ENCODE measurements at places on chromosomes 6 and 20.

GRCh38 chr6:35192301-35192860 lies 21.4 kb upstream of the SCUBE3 start:
- no peak for DNase-seq
- H3K27ac ChIP-seq = no peak overlapping the region
- no peaks in the 10 kb centered on the region for H3K36me3 ChIP-seq
- H3K4me1 ChIP-seq = peaks cover 14% of the 10 kb centered on the region
- H3K27me3 ChIP-seq = peaks cover 9% of the 10 kb centered on the region
- H3K4me3 ChIP-seq = no peak overlapping the region

- peaks cover 15% of the 10 kb centered on the region for H3K27me3 ChIP-seq
- peaks cover 5% of the 10 kb centered on the region for H3K36me3 ChIP-seq
- H3K4me3 ChIP-seq = no peak overlapping the region
- H3K4me1 ChIP-seq = peaks cover 11% of the 10 kb centered on the region
- H3K27ac ChIP-seq = no peak overlapping the region
Observed at GRCh38 chr6:167073679-167074274, 49.1 kb upstream of the CCR6 start.

- peaks cover 60% of the 10 kb centered on the region for H3K4me1 ChIP-seq
- no peaks in the 10 kb centered on the region for H3K27me3 ChIP-seq
- no peak overlapping the region for H3K4me3 ChIP-seq
- no peak for DNase-seq
- peak overlapping the region; percentile 46 for H3K27ac ChIP-seq
Observed at GRCh38 chr6:37260444-37260843, 2.5 kb upstream of the TMEM217 start.

DNA sequence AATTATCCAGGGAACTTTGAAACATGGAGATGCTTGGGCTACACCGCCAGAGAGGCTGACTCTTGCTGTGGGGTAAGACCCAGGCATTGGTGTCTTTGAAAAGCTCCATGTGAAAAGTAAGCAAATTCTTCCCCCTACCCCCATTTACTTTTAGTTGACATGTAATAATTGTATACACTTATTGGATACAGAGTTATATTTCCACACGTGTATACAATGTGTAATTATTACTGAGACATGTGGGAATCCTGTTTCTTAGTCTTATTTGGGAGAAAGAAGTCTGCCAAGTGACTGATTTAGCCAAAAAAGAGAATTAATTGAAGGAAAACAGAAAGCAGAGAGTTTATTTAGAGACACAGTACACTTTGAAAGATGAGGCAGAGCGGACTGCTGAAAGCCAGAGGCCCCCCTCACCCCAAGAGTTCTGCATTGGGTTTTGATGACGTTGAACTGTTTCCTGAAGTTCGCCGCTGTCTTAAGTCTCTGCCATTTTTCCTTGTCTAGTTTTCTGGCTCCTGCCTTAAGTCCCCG lies 193.8 kb downstream of the PACRG start:
- no peak overlapping the region for H3K4me3 ChIP-seq
- peaks cover under 1% of the 10 kb centered on the region for H3K27me3 ChIP-seq
- H3K4me1 ChIP-seq = no peaks in the 10 kb centered on the region
- no peak for DNase-seq
- H3K36me3 ChIP-seq = no peaks in the 10 kb centered on the region
- H3K27ac ChIP-seq = no peak overlapping the region

DNA sequence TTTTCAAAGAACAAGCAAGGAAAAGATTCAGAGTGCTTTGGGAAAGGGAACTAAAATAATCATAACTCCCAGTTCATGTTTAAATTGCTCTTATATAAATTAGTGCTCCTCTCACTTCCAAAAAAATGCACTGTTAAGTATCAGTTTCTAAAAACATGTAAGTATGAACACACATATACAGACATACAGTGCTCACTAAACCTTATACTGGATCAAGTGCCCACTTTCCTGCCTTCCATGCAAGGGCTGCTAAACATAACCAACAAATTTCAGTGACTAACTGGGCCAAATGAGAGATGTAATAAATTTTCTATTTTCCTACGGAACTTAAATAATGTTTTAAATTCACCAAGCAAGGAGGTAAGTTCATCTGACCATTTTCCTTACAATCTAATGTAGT lies 6.4 kb downstream of the TFAP2A start:
- no peak for DNase-seq
- no peak overlapping the region for H3K27ac ChIP-seq
- peaks cover 23% of the 10 kb centered on the region for H3K36me3 ChIP-seq
- H3K27me3 ChIP-seq = peaks cover 77% of the 10 kb centered on the region
- H3K4me1 ChIP-seq = peaks cover 40% of the 10 kb centered on the region
- no peak overlapping the region for H3K4me3 ChIP-seq

GRCh38 chr20:33832103-33832804 lies 21.1 kb downstream of the CHMP4B start:
- H3K36me3 ChIP-seq = peaks cover 35% of the 10 kb centered on the region
- H3K27ac ChIP-seq = no peak overlapping the region
- no peaks in the 10 kb centered on the region for H3K27me3 ChIP-seq
- DNase-seq = no peak
- H3K4me3 ChIP-seq = no peak overlapping the region

DNA sequence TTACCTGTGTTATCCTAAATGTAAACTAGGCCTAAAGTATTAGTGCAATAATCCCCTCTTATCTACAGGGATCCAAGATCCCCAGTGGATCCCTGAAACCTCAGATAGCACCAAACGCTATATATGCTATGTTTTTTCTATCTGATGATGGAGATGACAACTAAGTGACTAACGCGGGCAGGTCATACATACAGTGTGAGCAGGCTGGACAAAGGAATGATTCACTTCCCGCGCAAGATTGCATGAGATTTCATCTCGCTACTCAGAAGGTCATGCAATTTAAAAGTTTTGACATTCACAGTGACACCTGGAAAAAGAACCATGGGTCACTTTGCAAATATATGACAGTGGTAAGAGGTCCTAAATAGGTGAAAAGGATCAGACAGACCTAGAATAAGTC lies 875.9 kb downstream of the HACE1 start:
- no peak for DNase-seq
- no peaks in the 10 kb centered on the region for H3K27me3 ChIP-seq
- no peak overlapping the region for H3K27ac ChIP-seq
- no peaks in the 10 kb centered on the region for H3K36me3 ChIP-seq
- no peaks in the 10 kb centered on the region for H3K4me1 ChIP-seq

GRCh38 chr6:54361188-54361587 lies 52.9 kb downstream of the TINAG start:
- DNase-seq = no peak
- no peak overlapping the region for H3K4me3 ChIP-seq
- no peaks in the 10 kb centered on the region for H3K36me3 ChIP-seq
- H3K4me1 ChIP-seq = no peaks in the 10 kb centered on the region
- no peaks in the 10 kb centered on the region for H3K27me3 ChIP-seq

DNA sequence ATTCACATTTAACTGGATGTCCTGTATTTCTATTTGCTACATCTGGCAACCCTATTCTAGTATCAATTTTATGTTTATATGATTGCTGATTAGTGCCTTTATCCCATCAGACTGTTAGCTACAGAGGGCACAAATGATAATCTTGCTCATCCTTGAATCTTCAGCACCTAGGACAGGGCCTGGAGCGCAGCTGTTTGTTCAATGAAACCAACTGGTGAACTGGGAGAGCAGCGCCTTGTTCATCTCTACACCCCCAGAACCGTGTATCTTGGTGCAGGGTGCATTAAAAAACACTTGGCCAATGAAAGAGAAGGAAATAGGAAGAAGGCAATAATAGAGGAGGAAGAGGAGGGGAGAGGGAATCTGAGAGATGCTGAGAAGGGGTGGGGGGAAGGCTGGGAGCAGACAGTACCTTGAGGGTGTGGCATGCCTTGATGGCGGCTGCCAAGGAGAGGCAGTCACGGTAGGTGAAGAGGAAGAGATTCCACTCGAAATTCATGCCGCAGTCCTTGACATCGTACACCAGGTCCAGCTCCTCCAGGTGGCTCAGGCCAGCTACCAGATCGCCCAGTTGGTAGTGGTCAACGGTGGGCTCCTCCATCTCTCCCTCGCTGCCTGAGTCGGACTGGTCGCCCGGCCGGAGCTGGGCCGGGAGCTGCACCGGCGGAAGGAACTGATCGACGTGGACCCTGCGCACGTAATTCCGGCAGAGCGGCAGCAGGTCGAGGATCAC lies 15.5 kb downstream of the TMEM151B start:
- no peak overlapping the region for H3K27ac ChIP-seq
- H3K4me3 ChIP-seq = no peak overlapping the region
- DNase-seq = no peak
- no peaks in the 10 kb centered on the region for H3K36me3 ChIP-seq
- H3K4me1 ChIP-seq = no peaks in the 10 kb centered on the region

DNA sequence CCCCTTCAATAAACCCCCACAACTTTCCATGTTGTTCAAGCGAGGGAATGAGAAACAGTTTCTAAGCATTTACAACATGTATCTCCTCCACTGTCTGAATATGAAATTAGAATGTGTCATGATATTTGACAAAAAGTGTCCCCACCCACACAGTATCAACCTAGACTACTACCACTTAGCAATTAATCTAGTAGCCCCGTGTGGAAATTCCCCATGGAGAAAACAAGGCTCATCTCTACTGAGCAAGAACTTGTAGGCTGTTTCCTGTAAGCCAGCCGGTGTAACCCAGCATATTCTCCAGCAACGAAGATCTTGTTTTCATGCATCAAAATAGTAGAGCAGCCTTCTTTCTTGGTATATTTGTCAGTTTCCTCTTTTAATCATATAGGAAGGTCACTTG lies 115.0 kb downstream of the IRF4 start:
- peaks cover 19% of the 10 kb centered on the region for H3K36me3 ChIP-seq
- peak overlapping the region; percentile 48 for H3K4me3 ChIP-seq
- H3K27ac ChIP-seq = peak overlapping the region; percentile 91
- H3K4me1 ChIP-seq = peaks cover 99% of the 10 kb centered on the region
- DNase-seq = peak; percentile 58
- H3K27me3 ChIP-seq = no peaks in the 10 kb centered on the region

DNA sequence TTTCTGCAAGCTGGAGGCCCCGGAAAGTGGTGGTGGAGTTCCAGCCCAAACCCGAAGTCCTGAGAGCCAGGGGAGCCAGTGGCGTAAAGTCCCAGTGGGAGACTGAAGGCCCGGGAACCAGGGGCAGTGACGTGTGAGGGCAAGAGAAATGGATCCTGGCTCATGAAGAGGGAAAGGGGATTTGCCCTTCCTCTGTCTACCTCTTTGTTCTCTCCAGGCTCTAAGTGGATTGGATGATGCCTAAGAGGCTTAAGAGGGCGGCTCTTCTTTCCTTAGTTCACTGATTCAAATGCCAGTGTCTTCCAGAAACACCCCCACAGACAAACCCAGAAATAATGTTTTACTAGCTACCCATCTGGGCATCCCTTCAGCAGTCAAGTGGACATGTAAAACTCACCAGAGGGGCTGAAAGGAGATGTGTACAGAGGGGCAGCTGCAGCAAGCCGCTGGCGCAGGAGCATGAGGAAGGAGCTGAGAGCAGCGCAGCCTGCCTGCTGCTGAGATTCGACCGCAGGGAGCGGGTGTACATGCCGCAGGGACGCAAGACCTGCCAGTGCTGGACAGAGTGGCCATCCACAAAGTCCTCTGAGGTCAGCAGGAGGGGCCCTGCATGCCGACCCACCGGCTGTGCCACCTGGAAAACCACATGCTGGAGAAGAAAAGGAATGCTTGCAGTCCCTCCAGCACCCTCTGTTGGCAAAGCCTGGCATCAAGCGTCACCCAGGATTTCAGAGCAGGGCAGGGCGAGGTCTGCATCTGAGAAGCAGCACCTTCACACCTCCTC lies 29.5 kb downstream of the CDYL start:
- no peak overlapping the region for H3K27ac ChIP-seq
- H3K4me3 ChIP-seq = no peak overlapping the region
- DNase-seq = peak; percentile 40
- H3K36me3 ChIP-seq = peaks cover 4% of the 10 kb centered on the region
- H3K4me1 ChIP-seq = peaks cover 77% of the 10 kb centered on the region

DNA sequence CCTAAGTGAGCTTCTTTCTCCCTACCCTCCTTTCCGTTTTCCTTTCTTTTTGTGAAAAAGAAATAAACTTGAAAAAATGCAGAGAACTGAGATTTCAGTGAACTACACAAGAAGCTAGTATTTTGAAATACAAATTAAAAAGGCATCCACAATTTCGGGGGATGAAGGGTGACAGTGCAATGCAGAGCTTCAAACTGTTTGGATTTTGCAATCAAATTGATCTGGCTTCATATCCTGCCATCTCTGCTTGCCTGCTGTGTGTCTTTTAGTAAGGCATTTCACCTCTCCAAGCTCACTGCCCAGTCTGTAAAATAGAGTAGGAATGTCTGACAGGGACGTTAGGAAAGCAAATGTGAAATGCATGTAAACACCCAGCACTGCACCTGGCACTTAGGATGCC lies 258.0 kb downstream of the HACE1 start:
- H3K4me1 ChIP-seq = peaks cover 15% of the 10 kb centered on the region
- DNase-seq = no peak
- H3K27ac ChIP-seq = no peak overlapping the region
- H3K4me3 ChIP-seq = no peak overlapping the region
- no peaks in the 10 kb centered on the region for H3K36me3 ChIP-seq

DNA sequence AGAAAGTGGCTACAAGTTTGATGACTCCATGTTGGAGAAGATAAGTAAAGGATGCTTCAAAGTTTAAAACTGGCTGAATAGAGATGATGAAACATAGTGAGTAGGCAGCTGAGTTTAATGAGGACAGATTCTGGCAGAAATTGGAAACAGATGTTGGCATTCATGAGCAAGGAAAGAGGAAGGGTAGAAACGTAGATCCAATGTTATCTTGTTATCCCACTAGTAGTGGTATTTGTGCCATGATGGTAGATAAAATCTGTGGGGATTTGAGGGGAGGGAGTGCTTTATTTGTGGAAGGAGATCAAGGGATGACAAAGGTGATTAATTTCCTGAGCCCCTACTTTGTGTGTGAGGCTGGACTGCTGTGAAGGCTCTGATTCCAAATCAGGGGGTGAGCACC lies 69.5 kb downstream of the MRAP2 start:
- H3K4me1 ChIP-seq = no peaks in the 10 kb centered on the region
- no peak overlapping the region for H3K27ac ChIP-seq
- DNase-seq = no peak
- H3K36me3 ChIP-seq = no peaks in the 10 kb centered on the region
- no peak overlapping the region for H3K4me3 ChIP-seq

GRCh38 chr6:112626468-112627082 lies 279.4 kb downstream of the RFPL4B start:
- H3K36me3 ChIP-seq = no peaks in the 10 kb centered on the region
- no peaks in the 10 kb centered on the region for H3K27me3 ChIP-seq
- no peak overlapping the region for H3K27ac ChIP-seq

- H3K4me1 ChIP-seq = no peaks in the 10 kb centered on the region
- no peak overlapping the region for H3K4me3 ChIP-seq
- H3K27ac ChIP-seq = no peak overlapping the region
- DNase-seq = no peak
- H3K36me3 ChIP-seq = no peaks in the 10 kb centered on the region
- H3K27me3 ChIP-seq = no peaks in the 10 kb centered on the region
Observed at GRCh38 chr6:66555082-66555481, 848.1 kb upstream of the EYS start.

All from activated naive CD8-positive, alpha-beta T cell treated with anti-CD3 and anti-CD28 coated beads, Interleukin-2, amount 50 U/mL, for 24 hours (primary cell).